ENCODE measurements at places on chromosomes 11 and 22.

DNA sequence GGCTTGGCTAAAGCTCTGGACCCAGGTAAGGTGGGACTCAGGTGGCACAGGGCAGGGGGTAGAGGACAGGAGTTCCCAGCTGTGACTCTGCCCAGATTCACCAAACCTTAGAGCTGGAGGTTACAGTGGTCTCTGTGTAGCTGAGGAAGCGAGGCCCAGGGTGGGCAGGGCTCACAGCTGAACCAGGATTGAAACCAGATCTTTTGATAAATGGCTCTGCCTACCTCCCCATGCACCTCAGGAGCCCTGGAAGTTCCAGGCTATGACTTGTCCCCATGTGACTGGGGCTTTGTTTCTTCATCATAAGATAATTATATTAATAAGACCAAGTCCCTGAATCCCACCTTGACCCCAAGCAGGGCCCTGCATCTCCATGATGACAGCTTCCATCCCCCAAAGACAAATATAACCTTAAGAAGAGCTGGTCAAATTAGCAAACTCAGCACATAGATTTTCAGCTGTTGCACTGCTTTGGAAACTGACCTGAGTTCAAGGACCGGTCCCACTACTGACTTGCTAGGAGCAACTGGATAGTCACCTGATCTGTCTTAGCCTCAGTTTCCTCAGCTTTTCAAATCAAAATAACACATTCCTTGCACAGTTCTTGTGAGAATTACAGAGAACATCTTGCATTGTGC lies 21.3 kb upstream of the TSKU start:
- DNase-seq, result no peak

DNA sequence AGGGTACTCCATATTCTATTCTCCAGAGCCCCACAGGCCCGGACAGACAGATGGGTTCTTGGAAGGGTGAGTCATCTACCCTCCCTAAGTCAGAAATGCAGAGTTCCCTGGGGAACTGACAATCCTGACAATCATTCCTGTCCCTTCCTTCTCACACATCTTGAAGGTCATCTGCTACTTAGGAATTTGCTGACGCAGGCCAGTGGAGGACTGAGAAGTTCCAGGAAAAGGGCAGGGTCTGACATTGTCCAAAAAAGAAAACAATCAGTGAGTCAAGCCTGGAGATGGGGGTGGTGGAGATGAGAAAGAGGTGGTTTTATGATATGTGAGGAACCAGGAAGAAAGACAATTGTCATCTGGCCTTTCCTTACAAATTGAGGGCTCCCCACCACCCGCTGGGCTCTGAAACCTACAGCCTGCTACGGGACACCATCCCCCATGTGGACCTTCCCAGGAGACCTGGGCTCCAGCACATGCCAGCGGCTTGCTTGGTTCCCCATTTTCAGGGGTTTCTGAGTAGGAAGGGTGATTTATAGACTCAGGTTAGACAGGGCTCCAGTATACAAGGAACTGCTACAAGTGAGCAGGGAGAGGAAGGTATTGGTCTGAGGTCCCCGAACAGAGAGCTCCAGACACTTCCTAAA lies 12.9 kb downstream of the CD59 start:
- no peak for DNase-seq

- no peak for DNase-seq
Measured at GRCh38 chr22:49479566-49479965, 348.1 kb downstream of the BRD1 start.

GRCh38 chr11:102560555-102561011 lies 30.0 kb upstream of the MMP7 start:
- DNase-seq, result no peak

DNA sequence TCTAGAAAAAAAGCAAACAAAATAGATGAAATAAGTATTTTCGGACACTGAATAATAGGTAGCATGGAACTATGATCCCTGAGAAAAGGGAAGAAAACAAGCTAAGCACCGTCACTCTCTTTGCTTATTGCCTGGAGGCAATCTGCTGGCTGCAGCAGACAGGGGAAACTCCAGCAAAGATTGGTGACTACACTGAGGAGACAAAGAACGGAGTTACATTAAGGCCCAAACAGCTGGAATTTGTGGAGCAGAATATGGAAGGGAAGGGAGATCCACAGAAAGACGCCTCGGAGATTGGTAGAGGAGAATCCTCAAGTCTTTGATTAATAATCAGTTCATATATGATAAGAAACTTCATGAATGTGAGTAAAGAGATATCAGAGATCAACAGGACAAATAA lies 150.2 kb downstream of the TYR start:
- no peak for DNase-seq

DNA sequence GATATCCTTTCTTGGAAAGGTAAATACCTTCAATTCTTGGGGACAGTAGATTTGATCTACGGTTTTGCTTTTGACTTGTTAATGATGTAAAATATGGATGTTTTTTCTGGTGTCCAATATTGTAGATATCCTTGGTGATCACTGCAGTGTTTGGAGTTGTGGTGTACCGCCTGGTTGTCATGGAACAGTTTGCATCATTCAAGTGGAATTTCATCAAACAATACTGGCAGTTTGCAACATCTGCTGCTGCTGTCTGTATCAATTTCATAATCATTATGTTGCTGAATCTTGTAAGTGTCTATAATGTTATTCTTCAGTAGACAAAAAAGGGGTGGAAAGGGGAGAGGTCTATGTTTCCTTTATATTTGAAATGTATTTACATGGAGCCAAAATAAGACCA lies 27.4 kb upstream of the MUC15 start:
- DNase-seq, result no peak

- DNase-seq, result no peak
Measured at GRCh38 chr11:87251560-87251959, 213.8 kb downstream of the TMEM135 start.

DNA sequence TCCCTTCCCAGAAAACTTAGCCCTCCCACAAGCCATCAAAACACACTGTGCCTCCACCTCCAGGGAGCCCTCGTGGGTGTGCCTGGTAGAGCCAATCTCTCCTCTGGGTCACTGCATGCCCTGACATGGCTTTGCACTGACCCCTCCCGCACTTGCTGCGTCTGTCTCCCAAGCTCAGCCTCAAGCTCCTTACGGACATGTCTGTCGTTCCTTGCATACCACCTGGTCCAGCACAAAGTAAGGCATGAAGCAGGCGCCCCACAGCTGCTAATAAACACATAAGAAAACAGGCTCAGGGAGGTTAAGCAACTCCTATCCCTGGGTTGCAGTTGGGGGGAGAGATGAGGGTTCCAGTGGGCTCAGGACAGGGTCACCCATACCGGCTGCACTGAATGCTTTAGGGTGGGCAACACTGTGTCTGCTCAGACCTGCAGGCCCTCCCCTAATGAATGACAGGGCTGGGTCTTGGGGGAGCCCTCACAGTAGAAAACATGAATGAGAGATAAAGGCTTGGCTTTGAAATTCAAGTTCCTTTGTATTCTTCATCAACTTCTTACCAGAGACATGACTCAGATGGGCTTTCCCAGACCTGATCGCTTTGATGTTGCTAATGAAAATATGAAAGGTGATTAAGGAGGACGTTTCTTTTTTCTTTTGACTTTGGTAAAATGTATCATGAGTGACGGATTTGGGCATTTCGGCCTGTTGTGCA lies 38.0 kb downstream of the PHF21B start:
- no peak for DNase-seq

DNA sequence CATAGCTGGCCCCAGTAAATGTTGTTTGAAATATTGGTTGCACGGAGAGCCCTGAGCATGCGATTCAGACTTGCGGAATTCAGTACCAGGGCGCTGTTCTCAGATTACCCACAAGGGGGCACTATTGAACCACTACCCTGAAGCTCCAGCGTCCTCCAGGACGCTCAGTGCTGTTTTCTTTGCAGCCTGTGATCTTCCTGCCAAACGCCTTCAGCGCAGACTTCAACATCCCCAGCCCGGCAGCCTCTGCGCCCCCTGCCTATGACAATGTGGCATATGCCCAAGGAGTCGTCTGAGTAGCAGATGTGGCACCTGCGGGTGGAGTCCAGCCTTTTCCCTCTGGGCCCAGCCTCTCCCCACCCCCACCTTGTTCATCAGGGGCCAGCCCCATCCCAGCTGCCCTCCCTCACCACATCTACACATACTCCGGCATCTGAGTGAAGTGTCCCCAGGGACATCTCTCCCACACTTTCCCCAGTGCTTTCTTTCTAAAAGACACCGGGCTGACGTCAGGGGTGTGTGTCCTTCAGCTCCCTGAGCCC lies 9.6 kb upstream of the MS4A10 start:
- peak; percentile 21 for DNase-seq

- DNase-seq, result no peak
Measured at GRCh38 chr11:81674211-81674610, 1059.5 kb downstream of the FAM181B start.

GRCh38 chr11:370070-370941 lies 1.0 kb downstream of the B4GALNT4 start:
- no peak for DNase-seq

- DNase-seq, result no peak
Measured at GRCh38 chr22:49532869-49533802, 294.5 kb downstream of the BRD1 start.

DNA sequence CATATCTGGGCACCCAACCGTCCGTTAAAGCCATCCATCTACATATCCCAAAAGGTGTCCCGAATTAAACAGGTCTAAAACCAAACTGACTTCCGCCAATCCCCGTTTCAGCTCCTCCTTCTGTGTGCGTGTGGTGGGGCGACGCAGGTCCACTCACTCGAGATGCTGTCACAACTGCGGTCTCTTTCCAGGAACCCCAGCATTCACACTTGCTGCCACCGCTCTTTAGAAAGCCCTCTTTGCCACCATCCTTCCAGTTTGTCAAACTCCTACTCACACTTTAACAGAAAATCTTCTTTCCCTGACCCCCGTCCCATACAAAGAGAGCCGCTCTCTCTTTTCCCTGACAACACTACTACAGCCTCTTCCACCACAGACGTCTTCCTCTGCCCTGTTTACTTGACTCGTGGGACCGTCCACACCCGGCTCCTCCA lies 467 bp downstream of the ESS2 start:
- no peak for DNase-seq

GRCh38 chr11:30585125-30585891 lies 845 bp downstream of the MPPED2 start:
- DNase-seq, result no peak

DNA sequence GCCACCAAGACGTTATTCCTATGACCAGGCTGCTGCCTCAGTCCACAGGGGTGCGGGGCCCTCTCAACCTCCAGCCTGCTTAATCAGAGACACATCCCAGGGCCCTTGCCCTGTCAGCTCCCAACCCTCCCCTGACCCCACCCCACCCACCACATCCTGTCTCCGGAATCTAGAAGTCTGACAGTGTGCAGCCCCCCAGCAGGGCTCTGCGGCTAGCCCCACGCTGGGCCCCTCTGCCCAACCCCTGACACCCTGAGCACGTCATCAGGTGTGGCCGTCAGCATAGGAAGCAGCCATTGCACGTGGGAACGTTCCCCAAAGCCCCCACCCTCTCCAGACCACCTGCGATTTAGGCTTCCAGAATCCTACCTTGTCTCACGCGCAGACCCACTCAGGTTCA lies 34.3 kb upstream of the IGSF9B start:
- DNase-seq, result no peak

DNA sequence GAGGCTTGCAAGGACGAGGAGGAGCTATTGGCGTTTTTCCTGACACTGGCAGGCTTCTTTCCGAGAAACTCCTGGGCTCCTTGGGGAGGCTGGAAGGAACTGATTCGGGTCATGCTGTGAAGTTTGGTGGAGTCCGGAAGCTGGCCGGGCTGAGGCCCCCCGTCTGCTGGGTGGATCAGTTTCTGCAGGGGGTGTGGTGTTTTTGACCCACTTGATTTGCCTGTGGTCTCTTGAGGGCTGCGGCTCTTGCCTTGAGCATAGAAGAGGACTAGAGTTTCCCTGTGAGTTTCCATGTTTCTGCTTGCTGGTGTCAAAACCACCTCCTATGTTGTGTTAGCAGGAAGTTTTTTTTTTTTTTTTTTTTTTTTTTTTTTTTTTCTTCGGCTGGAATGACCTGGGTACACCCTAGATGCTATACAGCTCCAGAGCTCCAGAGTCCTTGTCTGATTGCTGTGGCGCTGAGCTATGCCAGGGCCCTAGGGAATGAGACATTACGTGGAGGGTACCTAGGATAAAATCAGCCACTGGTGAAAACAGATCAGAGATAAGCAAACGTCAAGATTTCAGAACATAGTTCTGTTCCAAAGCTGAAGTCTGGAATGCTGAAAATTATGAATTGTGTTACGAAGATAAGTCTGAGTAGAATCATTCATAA lies 728 bp downstream of the TBC1D22A start:
- no peak for DNase-seq

DNA sequence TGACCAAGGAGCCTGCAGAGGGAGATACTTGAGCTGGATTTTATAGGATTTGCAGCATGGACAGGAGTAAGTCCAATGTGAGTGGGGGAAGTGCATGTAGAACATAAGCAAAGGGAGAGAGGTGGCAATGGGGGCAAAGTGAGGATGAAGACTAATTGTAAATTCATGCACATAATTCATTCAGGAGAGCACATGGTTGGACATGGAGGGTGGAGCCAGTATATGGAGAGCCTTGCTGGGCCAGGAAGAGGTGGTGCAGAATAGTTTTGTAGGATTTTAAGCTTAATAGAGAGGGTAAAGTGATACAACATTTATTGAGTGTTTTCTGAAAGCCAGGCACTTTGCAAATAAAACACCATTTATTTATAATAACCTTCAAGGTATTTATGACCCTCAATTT lies 274.3 kb upstream of the C11orf87 start:
- no peak for DNase-seq

GRCh38 chr11:8268530-8269400 lies 5.1 kb upstream of the LMO1 start:
- no peak for DNase-seq

DNA sequence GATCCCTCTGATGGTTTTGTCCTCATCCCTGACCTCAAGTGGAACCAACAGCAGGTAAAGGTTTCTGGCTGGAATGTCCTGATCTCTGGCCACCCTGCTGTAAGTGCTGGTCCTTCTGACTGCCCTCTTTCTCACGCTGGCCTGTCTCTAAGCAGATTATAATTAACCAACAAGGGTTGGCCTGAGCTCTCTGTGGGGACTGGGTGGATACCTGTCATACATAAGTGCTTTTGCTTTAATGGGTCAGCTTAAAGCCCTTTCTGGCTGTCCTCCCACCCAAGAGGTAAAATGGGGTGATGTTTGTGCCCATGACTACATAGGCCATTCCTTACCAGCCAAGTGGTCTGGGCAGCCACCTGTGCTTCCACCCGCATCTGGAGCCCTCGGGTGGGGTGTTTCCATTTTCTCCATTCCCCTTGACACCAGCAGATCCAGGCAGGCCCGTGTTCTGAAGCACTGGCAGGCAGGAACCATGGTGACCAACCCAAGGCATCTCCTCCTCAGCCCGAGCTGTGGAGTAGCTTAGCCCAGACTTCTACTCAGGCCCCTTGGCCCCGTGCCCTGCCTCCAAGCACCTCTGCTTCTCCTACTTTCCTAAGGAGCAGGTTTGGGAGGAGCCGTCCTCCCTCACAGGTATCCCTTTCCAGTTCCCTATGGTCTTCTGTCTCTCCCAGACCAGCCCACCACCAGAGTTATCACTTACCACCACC lies 17.0 kb upstream of the ST3GAL4 start:
- DNase-seq, result no peak

- no peak for DNase-seq
Measured at GRCh38 chr22:28464127-28464526, 215.5 kb downstream of the TTC28 start.

Measured in NCI-H187 treated with DMSO at 0.1 percent for 48 hours (cell line).